Activated T-helper 1 cell treated with Interleukin-2 at 50 U/mL for 16 hours (primary cell): ENCODE measurements at places on chromosomes 3 and 15.

DNA sequence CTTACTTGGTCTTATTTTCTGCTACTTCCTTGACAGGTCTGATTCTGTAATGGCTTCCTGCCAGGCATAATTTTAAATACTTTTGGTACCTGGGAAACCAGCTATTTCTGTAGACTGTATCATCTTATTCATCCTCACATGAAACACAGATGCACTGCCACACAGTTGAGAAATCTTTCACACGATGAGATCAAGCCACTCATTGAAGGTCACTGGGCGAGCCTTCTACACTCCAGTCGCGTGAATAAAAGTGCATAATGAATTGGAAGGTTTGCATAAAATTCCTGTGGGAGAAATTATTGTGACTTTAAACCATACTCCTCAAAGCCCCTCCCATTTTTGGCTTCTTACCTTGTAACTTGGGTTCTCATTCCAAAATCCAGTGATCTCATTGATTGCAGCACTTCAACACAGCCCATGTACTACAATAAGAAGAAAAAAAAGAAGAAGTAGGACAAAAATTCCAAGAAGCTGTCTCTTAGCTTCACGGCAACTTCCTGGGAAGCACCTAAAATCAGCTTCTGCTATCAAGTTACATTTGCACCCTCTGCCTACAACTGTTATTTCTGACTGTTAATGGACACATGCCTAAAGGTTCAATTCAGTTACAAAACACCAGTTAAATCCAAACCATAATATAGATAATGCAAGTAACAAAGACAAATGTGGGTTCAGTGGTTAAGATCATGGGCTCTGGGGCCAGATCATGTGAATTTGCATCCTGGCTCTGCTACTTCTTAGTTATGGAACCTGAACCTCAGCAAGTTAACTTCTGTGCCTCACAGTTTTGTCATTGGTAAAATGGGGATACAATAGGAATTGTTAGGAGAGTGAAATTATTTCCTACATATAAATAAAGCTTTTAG lies 39.0 kb downstream of the SHC4 start:
- no peak for DNase-seq

- DNase-seq, result no peak
These were observed 8.2 kb upstream of the SEC22A start for GRCh38 chr3:123193448-123194101.

GRCh38 chr15:101451846-101452245 lies 37.7 kb downstream of the PCSK6 start:
- DNase-seq, result no peak

- no peak for DNase-seq
These were observed 1035.3 kb upstream of the GBE1 start for GRCh38 chr3:82796765-82797164.

DNA sequence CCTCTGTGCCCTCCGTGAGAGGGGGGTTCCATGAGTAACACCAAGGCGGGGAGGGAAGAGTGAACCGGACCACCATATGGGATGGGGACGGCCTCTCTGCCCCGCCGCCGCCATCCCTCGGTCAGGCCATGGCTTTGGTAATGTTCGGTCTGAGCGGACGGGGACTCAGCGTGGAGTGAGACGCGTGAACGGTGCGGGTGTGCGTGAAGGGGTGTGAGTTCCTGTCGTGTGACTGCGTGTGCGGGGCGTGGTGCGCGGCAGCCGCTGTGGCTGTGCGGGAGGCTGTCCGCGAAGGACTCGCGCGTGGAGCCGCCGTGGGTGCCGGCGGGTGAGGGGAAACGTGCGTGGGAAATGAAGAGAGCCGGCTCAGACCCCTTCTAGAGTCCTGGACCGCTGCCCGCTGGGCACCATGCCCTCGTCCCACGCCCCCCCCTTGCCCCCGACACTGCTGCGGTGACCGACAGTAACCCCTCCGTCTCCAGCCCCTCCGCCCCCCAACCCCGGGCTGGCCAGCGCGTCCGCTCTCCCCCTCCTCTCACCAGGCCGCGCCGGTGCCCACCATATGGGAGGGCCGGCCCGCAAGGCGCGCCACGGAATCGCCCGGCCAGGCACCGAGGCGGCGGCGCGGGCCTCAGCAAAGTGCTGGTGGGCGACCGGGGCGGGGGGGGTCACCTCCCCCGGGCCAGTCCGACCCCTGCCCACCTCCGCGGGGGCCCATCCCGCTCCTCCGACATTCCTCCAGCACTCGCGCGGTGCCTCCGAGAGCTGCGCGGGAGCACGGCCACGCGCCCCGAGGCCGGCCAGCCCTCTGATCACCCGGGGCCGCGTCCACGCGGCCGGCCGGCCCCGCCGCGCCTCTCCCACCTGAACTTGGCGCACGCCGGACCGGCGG lies 589 bp downstream of the KLF15 start:
- DNase-seq, result no peak

- no peak for DNase-seq
These were observed 442.4 kb upstream of the BCHE start for GRCh38 chr3:166279636-166280035.

GRCh38 chr15:65881766-65882434 lies 12.6 kb downstream of the RAB11A start:
- DNase-seq, result no peak

- no peak for DNase-seq
These were observed 244.2 kb upstream of the SATB1 start for GRCh38 chr3:18669374-18669773.

- DNase-seq, result no peak
These were observed 170.0 kb upstream of the ROBO2 start for GRCh38 chr3:76869726-76870384.

DNA sequence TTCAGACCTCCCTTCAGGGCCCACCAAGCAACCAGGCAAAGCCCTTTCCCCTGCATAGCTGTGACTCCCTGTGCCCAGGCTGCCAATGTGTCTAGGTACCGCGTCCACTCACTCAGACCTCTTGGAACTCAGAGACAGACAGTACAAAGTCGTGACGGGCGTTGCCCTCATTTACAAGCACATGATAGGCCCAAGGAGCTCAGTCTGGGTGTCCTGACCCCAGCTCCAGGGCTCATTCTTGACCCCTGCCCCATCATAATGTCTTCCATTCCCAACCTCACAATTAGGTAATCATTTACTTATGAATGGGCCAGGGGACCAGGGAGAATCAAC lies 56.0 kb downstream of the KLF13 start:
- DNase-seq, result no peak

- DNase-seq, result no peak
These were observed 14.5 kb upstream of the AP4E1 start for GRCh38 chr15:50893976-50894375.

- DNase-seq, result no peak
These were observed 3.6 kb downstream of the GNAT1 start for GRCh38 chr3:50194903-50195500.

DNA sequence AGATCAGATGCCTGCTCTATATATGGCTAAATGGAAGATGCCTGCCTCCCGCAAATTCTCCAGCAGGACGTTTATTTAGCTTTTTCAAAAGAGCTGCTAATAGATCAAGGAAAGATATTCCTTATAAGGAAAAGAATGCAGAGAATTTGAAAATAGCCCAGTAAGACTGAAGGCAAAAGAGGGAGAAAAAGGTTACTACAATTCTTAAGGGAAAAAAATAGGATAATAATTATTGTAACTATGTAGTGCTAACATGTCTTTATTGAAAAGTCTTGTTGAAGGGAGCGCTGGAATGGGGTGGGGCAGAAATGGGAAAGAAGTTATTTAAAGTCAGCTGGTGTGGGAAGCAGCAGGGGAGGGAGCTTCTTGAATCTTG lies 2.9 kb downstream of the TPM1 start:
- DNase-seq, result no peak

- DNase-seq, result no peak
These were observed 58.3 kb downstream of the HMG20A start for GRCh38 chr15:77479015-77479414.

- no peak for DNase-seq
These were observed 7.0 kb downstream of the RTP3 start for GRCh38 chr3:46504789-46505188.

- no peak for DNase-seq
These were observed 13.2 kb upstream of the NMB start for GRCh38 chr15:84671211-84671610.

DNA sequence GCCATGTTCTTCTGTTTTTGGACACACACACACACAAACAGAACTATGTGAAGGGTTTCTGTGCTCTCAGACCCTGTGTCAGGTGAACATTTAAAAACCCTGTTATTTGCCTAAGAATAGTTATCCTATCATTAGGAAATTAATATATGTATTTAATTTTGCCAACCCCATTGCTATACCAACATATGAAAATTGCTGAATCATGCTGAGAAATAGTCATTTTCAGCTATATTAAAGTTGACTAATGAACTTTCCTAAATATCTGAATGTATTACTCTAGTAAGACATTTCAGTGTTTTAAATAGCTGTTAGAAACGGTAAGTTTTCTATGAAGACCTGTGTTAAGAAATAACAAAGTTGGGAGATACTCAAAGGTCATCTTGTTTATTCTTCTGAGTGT lies 596.9 kb upstream of the GRM7 start:
- DNase-seq, result no peak

DNA sequence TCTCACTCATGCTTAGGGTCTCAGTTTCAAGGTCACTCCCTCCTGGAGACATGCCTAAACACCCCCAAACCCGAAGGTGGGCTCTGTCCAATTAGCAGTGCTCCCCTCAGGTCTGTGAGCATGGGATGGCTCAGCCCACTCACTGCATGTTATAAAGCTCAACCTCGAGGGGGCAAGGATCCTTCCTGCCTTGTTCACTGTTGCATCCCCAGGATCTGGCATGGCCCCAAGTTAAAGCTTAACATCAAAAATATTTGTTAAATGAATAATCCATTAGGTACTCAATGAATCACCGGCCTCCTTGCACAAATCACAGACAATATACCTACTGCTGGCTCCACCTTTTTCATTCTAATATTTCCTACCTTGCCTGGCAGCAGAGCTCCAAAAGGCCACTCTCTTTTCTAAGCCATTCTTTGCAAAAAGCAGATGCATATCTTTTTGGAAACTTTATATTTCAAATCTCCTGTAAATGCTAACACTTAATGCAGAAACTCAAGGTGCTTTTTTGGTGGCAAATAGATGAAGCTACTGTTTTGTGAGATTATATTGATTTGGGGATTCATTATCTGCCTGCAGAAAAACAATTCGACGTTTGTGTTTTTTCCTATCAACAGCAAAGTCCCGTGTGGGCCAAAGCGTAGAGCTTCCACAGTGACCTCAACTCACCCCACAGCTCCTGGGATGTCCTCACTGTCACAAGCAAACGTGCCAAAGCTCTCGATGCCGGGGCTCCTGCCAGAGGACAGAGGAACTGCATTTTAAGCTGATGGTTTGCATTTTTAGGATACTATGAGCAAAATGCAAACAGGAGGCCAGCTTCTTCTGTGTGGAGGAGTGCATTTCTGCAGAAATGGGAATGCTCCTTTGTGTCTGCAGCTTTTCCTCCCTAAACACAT lies 35.4 kb downstream of the PCOLCE2 start:
- DNase-seq, result no peak
